Lower lobe of right lung (tissue), 2 donors: ENCODE measurements at places on chromosomes 6 and 20. TPM values are rescaled to one million over a fixed set of nuclear protein-coding genes. Genes with fewer than 3 reads are reported as not detected.
A peak's percentile ranks its signal among the peaks of the same experiment; 100 is the strongest.

GRCh38 chr20:8066662-8067061 is 47.1 kb upstream of the TMX4 start:
- H3K27ac ChIP-seq = no peak overlapping the region
- H3K4me1 ChIP-seq = no peaks in the 10 kb centered on the region
- no peaks in the 10 kb centered on the region for H3K36me3 ChIP-seq

GRCh38 chr6:122734529-122735395 is 44.8 kb upstream of the FABP7 start:
- no peak for DNase-seq
- H3K4me3 ChIP-seq = no peak overlapping the region
- no peak overlapping the region for H3K27ac ChIP-seq
- no peaks in the 10 kb centered on the region for H3K4me1 ChIP-seq

DNA sequence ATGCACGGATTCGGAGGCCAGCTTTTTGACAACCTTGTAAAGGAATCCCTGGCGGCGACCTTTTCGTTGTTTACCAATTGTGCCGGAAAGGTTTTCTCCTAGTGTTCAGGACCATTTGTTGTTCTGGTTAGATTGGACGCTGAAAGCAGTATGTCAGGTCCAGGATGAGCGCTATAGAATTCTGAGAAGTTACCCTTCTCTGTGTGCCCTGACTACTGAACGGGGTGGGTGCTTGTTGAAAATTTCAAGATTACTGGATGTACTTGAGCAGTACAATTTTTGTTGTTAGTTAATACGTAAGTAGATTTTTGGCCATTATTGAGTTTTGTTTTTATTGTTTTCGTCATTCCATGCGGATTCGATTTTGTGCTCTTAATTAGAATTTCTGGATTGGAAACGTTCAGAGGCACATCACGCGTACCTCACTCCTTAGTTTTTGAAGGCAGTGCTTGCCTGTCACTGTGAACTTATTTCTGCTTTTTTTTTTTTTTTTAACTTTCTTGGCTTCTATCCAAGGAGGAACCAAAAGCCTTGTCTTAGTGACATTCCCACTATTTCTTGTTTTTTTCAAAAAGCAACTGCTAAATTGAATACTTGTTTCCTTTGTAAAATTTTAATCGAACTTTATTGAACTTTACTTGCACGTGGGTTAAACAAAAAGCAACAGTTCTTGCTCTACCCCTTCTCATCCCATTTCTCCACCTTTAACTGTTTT is 898 bp downstream of the XRN2 start:
- H3K4me1 ChIP-seq = peaks cover 16% of the 10 kb centered on the region
- H3K36me3 ChIP-seq = no peaks in the 10 kb centered on the region
- H3K27ac ChIP-seq = peak overlapping the region; percentile 98
- H3K4me3 ChIP-seq = peak overlapping the region; percentile 83
- H3K27me3 ChIP-seq = no peaks in the 10 kb centered on the region

DNA sequence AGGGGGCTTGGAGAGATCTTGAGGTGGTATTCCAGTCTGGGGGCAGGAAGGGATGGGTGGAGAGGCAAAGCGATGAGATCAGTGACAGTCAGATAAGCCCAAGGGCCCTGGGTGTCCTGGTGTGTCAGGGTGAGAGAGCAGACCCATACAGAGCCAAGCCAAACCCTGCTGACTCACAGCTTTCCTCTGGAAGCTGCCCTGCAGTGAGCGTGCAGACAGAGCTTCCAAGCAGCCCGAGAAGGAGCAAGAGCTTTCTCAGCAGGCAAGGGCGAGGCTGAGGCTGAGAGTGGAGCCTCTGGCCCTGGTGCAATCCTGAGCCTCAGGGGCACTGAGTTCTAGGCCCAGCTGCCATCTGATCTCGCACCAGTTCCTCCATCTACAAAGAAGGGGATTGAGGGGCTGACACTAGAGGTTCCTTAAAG is 91.1 kb upstream of the HIVEP1 start:
- H3K27me3 ChIP-seq = no peaks in the 10 kb centered on the region
- no peak for DNase-seq

DNA sequence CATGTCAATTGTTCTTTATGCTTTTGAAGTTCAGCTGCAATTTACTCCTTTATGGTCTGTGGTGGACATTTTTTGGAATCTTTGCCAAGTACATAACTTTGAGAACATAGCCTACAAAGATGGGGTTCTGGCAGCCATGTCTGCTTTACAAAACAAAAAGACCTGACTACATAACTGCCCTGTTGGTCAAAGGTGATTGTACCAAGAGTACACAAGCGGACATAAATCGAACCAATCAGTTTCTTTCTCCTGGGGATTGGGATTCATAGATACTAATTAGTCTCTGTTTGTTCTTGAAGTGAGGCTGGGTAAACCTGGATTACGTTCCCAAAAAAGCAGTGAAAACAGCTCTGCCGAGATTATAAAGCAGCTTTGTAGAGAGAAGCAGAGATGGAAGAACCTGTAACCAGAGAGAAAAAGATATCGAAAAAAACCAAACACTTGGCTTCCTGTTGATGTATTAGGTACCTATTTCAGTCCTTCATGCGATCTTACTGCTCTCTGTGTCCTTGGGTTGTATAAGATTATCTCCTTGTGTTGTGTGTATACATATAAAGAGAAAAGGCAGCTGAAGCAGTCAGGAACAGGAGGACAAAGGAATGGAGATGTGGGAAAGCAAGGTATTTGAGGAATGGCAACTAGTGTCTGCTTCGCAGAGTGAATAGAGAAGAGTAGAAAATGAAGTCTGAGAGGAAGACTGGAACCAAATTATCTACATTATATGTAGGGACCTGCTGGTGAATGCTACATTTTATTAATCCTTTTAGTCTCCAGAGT is 2.7 kb upstream of the ZFAND3 start:
- H3K27me3 ChIP-seq = no peaks in the 10 kb centered on the region
- no peaks in the 10 kb centered on the region for H3K36me3 ChIP-seq
- H3K4me3 ChIP-seq = no peak overlapping the region

- H3K4me1 ChIP-seq = no peaks in the 10 kb centered on the region
- no peaks in the 10 kb centered on the region for H3K27me3 ChIP-seq
Observed at GRCh38 chr6:81683912-81684311, 68.6 kb downstream of the TENT5A start.

DNA sequence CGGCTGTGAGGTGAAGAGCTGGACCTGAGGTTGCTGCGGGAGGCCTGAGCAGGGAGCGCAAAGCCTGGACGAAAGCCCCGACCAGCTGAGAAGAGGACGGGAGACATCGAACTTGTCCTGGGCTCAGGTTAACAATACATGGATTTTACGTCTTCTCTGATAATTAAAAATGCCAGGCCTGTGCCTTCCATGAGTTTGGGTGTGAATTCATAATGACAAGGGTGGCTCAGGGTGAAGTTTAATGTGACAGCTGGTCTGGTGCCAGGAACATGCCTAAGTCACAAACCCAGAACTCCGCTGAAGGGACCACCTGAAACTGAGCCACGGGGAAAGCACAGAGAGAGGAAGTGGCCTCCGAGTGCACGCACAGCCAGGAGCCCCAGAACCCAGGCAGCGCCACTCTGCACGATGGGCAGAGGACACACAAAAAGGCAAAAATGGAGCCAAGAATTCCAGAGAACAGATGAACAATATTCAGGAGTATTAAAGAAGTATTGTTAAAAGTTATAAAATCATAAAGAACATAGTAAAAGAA is 150.1 kb upstream of the RPS6KA2 start:
- H3K27ac ChIP-seq = no peak overlapping the region
- no peak overlapping the region for H3K4me3 ChIP-seq

DNA sequence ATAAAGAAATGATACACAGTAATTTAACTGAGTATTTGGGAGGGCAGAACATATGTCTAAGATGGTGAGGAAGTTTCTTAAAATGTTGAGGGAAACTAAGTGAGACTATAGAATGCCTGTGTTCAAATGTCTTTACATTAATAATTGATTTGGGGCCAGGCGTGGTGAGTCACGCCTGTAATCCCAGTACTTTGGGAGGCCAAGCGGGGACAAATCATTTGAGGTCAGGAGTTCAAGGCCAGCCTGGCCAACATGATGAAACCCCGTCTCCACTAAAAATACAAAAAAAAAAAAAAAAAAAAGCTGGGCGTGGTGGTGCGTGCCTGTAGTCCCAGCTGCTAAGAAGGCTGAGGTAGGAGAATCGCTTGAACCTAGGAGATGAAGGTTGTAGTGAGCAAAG is 66.7 kb downstream of the THEMIS start:
- DNase-seq = no peak
- no peak overlapping the region for H3K4me3 ChIP-seq
- H3K27ac ChIP-seq = no peak overlapping the region
- H3K4me1 ChIP-seq = no peaks in the 10 kb centered on the region

DNA sequence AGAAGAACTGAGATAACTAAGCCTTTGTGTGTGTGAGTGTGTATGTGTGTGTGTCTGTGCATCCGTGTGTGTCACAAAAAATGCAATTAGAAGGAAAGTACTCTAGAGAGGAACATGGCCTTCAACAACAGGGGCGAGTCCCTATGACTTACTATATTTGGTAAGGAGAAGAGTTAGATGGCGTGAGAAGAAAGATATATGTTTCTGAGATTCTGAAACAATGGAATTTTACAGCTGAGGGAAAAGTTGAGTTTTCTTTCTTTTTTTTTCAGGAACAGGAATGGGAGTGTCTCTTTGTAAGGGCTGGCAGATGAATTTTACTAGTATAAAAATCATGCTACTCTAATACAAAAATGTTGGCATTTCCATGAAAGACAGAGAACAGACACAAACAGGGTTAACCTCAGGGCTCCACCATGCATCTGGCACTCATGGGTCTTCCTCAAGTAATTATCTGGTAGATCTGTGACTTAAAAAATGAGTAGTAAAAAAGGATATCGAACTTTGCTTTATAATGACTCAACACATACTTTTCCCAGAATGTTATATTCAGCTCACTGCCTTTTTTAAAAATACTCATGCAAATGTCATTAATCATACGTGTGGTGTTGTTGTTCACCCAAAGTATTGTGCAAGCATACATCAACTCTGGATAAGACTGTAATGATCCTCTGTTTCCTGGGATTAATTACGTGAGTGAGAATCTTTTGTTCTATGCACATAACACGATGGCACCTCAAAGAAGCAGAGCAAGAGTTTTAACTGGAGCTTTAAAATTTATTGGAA is 12.8 kb upstream of the SASH1 start:
- DNase-seq = no peak
- no peaks in the 10 kb centered on the region for H3K36me3 ChIP-seq
- no peak overlapping the region for H3K4me3 ChIP-seq
- H3K27ac ChIP-seq = no peak overlapping the region
- peaks cover 14% of the 10 kb centered on the region for H3K4me1 ChIP-seq

DNA sequence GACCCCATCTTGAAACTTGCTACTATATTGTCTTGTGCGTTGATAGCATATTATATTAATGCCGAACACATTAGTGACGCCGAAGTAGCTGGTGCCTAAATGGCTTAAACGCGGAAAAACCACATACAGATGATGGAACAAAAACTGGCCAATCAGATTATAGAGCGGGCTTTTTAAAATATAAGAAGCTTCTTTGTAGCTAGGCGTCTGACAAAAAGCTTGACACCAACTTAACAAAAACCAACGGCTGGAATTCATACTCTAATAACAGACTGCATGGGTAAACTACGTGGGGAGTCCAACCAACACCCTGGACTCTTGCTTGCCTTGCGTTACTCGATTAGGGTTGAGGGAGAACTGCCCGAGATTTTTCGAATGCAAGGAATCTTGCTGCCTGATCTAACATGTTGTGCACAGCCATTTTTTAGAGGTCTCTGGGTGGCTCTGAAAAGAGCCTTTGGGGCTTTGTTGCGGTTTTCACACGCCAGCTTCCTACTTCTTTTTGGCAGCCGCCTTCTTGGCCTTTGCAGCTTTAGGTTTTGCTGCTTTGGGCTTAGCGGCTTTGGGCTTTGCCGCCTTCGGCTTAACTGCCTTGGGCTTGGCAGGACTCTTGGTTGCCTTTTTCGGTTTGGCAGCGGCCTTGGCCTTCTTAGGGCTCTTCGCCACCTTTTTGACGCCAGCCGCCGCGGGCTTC is 45.7 kb downstream of the OR2B2 start:
- peak overlapping the region; percentile 71 for H3K4me3 ChIP-seq
- DNase-seq = no peak
- peaks cover 28% of the 10 kb centered on the region for H3K4me1 ChIP-seq
- no peaks in the 10 kb centered on the region for H3K36me3 ChIP-seq

DNA sequence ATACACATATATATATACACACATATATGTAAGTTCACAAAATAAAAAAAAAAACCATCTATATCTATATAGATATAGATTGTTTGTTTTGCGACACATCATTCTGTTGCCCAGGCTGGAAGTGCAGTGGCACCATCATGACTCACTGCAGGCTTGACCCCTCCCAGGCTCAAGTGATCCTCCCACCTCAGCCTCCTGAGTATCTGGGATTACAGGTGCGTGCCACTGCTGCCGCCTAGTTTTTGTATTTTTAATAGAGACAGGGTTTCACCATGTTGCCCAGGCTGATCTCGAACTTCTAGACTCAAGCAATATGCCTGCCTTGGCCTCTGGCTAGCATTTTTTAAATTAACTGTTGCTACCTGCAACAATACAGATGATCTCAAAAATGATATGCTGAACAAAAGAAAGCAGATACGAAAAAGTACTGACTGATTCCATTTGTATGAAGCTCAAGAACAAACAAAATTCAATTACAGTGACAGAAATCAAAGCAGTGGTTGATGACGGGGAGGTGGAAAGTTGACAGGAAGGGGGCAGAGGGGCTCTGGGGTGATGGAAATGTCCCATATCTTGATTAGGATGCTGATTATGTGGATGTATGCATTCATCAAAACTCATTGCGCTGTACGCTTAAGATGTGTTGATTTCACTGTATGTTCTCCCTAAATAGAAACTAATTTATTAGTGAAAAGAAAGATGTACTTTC is 49.6 kb downstream of the ATXN1 start:
- no peaks in the 10 kb centered on the region for H3K36me3 ChIP-seq
- H3K27ac ChIP-seq = peak overlapping the region; percentile 76
- H3K27me3 ChIP-seq = no peaks in the 10 kb centered on the region
- peaks cover 24% of the 10 kb centered on the region for H3K4me1 ChIP-seq
- no peak for DNase-seq

- H3K36me3 ChIP-seq = no peaks in the 10 kb centered on the region
- H3K4me3 ChIP-seq = no peak overlapping the region
- H3K27ac ChIP-seq = no peak overlapping the region
- H3K4me1 ChIP-seq = no peaks in the 10 kb centered on the region
- DNase-seq = no peak
Observed at GRCh38 chr20:39623584-39624234, 661.6 kb downstream of the DHX35 start.

GRCh38 chr20:52972965-52973819 is 1.0 kb downstream of the TSHZ2 start:
- H3K4me1 ChIP-seq = no peaks in the 10 kb centered on the region
- H3K27ac ChIP-seq = peak overlapping the region; percentile 58
- peak overlapping the region; percentile 58 for H3K4me3 ChIP-seq
- H3K27me3 ChIP-seq = peaks cover 29% of the 10 kb centered on the region
- no peaks in the 10 kb centered on the region for H3K36me3 ChIP-seq
- DNase-seq = no peak

CNR1 gene
- total RNA-seq = 21.1 TPM

ENPP1 gene
- 3.3 TPM for total RNA-seq

BIRC7 gene
- total RNA-seq = 15.9 TPM

NKX2-2 gene
- total RNA-seq = not detected

WFDC5 gene
- total RNA-seq = 1.6 TPM

TMEM151B gene
- not detected for total RNA-seq

SPATA25 gene
- 1.1 TPM for total RNA-seq

FAM135A gene
- 20.3 TPM for total RNA-seq

PTK6 gene
- 4.2 TPM for total RNA-seq

HSPA1L gene
- 2.5 TPM for total RNA-seq
